ENCODE measurements at places on chromosomes 11 and 22.
A peak's percentile ranks its signal among the peaks of the same experiment; 100 is the strongest.

DNA sequence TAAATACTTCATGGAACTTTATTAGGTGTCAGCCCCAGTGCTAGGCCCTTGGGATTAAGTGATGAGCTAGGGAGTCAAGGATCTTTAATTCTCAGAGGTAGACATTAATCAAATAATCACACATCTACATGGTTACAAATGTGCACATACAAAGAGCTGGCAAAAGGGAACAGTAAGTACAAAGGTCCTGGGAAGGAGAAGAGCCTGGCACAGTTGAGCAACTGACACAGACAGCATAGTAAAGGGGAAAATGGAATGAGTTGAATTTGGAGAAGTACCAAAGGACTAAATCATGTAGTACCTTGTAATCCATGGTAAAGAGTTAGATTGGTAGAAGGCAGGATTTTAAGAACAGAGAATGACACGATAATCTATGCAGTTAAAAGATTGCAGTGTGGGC lies 116.3 kb downstream of the APIP start:
- no peak for DNase-seq

DNA sequence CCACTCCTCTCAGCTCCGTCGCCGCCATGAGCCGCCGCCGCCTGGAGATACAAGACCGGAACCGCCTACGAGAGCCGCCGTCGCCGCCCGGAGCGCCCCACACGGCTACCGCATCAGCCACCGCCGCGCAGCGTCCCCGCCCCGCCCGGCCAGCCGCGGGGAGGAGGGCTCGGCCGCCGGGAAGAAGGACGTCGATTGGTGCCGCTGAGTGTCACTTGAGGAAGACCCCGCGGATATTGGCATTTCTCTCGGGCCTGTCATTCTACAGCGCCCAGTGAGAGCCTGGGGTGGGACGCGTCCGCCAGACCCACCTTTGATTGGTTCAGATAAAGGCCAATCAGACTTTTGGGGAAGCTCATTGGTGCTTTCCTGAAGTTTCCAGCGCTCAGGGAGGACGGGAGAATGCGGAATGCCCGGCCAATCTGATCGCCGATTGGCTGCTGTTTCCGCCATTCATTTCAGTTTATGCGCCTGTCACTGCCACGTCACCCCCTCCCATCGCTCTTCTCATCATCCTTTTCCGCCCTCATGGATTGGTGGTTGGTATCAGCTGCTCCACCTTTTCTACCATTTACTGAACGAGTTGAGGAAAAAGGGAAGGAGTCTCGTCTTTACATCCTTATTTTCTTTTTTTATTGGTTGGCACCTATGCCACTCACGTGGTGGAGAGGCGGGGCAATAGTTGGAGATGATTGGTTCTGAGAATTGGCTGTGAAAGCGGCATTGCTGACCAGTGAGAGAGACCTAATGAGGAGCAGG lies at the start of gene OSBP:
OSBP (minus strand) TSS at position 138 of the 759 bp plus-strand sequence; CDS start at position 28, 110 bp downstream.
- peak; percentile 100 for DNase-seq

- no peak for DNase-seq
These were observed 85.9 kb upstream of the GRK3 start for GRCh38 chr22:25478528-25478927.

DNA sequence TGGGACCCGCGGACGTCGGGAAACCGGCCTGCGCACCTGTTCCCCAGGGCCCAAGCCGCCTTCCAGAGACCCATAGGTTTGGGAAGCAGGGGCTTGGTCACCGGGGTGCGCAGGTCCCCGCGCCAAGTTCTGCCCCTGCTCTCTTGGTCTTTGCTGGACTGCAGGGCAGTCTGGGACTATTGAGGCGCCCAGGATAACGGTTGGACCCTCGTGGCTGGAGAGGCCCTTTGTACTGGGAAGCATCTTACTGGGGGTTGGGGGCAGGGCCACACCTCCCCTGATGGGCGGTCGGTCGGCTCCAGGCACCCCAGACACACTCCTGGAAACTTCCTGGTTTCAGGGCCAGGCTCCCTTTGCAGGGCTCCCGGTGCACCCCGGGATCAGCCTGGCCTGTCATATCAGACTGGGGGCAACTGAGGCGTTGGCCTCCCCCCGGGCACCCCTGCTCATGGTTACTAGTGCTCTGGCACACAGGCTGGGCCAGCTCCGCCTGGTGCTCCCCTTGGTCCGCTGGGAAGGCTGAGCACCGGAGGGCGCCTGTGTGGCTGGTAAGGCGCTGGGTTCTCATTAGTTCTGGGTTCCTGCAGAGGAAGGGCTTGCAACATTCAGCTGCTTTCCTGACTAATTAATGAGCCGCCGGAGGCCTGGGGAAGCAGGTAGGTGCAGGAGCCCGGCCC lies 1250.5 kb downstream of the BRD1 start:
- no peak for DNase-seq

GRCh38 chr22:29739346-29739875 lies 19.6 kb downstream of the CABP7 start:
- no peak for DNase-seq
